ENCODE measurements at places on chromosomes 11 and 22. TPM values are rescaled to one million over a fixed set of nuclear protein-coding genes. Genes with fewer than 3 reads are reported as not detected.

The SNU13 gene
- 74.9 TPM for total RNA-seq

The UBE2L3 gene
- 50.3 TPM for total RNA-seq

The PRSS23 gene
- 236 TPM for total RNA-seq

The MMP11 gene
- 7.3 TPM for total RNA-seq

The OR5F1 gene
- total RNA-seq: not detected

The OR8K1 gene
- not detected for total RNA-seq

The OR51B5 gene
- not detected for total RNA-seq
